KG1 (cell line): ENCODE measurements at places on chromosomes 13 and 19.

DNA sequence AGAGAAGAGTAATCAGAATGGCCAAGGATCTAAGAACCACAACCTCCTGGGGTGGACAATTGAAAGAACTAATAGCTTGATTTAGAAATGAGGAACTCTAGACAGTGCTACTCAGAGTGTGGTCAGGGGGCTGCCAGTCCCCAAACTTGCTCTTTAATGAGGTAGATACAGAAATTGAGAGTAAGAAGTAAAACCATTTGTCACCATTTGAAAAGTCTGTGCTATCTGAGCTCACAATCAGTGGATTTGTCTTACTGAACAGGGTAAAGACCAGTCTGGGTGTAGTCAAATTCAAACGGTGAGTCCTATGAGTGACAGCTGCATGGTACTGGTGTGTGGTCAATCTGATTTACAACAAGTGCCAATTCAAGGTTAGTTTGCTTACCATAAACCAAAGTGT lies 118.9 kb downstream of the KL start:
- DNase-seq: no peak

DNA sequence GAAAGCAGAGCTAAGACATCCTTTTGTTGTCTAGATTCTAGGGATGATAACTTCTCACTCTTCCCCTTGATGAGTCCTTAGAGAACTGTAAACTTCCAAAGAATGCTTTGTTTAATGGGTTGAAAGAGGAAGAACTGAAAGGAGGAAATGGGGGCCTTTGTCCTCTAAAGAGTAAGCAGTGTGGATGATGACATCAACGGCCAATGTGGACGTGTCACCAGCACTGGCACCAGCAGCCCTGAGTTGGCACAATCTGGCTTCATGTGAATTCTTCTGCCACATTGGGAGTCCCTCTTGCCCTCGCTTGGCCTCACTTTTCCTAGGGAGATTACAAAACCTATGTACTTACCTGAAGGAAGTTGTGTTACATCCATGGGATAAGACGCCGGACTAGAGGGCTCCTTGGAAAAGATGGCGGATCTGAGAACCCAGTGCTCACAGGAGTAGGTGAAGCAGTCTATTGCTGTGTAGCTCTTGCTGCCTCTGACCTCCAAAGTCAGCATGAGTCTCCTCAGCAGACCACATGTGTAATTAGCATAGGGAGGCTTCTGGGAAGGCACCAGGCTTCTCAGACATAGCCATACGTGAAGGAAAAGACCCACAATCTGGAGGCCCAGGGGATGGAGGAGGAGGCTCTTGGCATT lies 62.8 kb downstream of the RGCC start:
- DNase-seq: no peak

- DNase-seq: no peak
Observed at GRCh38 chr13:97653443-97654140, 219.6 kb downstream of the RAP2A start.

- no peak for DNase-seq
Observed at GRCh38 chr13:39822437-39822836, 167.0 kb downstream of the COG6 start.

- no peak for DNase-seq
Observed at GRCh38 chr19:18785179-18786124, 5.7 kb downstream of the COMP start.

- no peak for DNase-seq
Observed at GRCh38 chr13:97843189-97843588, 110.3 kb upstream of the IPO5 start.

DNA sequence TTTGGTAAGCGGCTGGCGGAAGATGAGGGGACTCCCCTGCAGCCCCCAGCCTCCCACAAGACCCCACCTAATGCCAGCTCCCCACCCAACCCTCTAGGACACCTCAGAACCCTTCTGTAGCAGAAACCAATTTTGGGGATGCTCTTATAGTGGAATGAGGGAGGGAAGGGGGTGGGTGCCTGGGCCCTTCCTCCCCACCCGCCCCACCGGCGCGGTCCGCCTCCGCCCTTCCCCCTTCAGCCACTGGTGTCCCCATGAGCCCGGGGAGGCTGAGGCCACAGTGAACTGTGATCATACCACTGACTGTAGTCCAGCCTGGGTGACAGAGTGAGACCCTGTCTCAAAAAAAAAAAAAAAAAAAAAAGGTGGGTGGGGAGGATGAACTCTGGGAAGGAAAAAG lies 16.2 kb downstream of the TLE6 start:
- DNase-seq: no peak

GRCh38 chr13:27339299-27339698 lies 68.7 kb downstream of the RASL11A start:
- DNase-seq: no peak

DNA sequence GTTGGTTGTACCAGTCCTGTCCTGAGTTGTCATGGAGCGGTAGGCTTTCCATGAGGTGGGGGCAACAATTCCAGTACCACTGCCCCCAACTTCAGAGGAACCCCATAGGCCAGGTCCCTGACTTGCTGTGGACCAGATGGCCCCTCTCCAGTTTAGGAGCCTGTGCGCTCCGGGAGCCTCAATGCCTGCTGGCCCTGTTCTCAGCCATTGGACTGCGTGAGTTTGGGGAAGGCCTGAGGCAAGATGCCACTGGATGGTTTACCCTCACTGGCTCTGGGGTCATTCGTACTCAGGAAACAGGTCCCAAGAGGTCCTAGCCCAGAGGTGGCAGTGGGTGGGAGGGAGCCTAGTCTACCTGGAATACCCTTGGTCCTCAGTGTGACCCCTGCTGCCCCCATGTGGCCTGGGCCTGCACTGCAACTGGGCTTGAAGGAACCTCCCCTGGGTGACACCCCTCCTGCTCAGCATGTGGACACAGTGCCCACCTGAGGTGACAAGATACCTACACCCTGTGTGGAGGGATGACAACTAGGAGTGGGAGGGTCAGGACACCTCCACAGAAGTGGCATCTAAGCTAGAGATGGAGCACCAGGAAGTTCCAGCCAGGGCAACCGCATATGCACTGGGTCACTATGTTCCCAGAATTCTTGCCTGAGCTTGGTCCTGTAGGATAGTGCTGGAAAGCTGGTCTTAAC lies 6.0 kb upstream of the PRR19 start:
- peak; percentile 31 for DNase-seq

DNA sequence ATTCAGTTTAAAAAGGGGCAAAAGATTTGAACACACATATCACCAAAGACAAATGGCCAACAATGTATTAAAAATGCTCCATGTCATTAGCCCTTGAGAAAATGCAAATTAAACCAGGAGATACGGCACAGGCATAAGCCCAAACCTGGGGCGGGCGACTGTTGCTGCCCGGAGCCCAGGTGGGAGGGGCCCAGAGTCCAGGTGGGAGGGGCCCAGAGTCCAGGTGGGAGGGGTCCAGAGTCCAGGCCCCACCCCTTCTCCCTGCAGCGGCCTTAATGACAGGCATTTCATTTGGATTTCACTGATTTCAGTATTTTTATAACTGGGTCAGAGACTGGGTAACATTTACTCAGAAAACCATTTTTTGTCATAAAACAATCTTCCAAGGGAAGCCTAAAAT lies 78.2 kb downstream of the RASA3 start:
- DNase-seq: no peak

DNA sequence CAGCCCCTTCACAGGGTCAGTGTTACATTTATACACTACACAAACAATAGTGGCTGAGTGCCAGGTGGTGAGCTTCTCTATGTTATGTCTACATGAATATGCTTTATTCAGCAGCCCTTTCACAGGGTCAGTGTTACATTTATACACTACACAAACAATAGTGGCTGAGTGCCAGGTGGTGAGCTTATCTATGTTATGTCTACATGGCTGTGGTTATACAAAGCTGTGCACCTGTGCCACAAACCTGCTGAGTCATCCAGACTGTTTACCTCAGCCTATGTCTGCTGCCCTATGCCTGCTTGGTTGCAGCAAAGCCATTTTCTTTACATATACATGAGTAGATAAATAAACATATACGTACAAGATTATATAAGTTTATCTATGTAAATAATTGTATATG lies 76.5 kb downstream of the ZNF726 start:
- DNase-seq: no peak

DNA sequence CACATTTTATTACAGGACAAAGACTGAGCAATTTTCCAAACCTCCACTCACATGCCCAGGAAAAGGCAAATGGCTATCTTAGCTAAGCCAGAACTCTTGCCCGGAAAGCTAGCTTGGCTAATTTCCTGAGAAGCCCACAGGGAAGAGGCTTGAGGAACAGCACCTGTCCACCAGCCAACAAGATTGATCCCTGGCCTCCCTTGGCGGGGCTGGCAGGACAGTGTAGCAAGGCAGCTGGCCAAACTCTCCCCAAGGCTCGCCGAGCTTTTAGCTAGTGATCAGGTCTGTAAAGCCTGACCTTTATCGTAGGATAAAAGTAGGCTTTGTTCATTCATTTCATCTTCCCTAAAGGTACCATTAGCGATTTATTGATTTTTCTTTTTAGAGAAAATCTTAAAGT lies 101.4 kb downstream of the UQCRFS1 start:
- no peak for DNase-seq

DNA sequence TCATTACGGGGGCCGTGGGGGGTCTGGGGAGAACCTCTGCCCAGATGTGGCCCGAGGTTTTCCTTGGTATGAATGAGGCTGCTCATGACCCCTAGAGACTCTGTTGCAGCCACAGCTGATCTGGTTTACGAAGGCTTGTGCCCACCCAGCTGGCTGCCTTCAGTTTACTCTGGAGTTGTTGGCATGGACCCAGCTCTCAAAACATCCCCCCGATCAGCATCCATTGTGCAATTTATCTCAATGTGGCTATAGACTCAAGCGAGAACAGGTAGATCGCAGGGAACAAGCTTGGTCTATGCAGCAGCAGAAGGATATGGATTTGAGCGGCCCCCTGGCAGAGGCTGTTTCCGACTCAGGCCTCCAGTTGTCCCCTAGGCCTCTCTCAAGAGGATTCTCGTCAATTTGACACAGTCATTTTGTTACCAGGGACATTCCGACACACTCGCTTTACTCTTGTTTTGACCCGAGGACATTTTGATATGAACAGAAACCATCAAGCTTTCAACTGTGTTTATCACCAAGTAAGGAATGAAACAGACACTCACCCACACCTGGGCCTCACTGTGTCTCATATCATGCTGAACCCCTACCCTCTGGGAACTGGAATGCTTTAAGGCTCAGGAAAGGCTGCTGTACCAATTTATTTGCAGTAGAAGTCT lies 161.5 kb downstream of the KATNAL1 start:
- no peak for DNase-seq

DNA sequence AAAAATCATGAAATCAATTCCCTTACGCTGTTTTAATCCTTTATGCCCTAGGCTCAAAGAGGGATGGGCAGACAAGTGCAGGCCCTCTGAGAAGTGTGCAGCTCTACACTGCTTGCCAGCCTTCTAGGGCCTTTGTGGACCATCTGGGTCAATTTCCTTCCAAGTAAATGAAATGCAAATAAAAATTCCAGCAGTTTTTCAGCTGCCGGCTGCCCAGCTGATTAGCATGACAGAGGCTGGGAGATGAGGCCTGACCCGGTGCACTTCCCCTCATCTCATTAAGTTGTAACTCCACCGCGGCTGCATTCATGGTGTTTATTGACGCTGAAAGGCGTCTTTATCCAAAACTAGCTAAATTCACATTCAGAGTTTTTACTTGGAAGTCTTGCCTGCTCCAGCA lies 47.5 kb upstream of the GSX1 start:
- no peak for DNase-seq

- DNase-seq: no peak
Observed at GRCh38 chr13:93881411-93881810, 598.1 kb downstream of the DCT start.

GRCh38 chr13:109955598-109955997 lies 169.2 kb upstream of the IRS2 start:
- no peak for DNase-seq

DNA sequence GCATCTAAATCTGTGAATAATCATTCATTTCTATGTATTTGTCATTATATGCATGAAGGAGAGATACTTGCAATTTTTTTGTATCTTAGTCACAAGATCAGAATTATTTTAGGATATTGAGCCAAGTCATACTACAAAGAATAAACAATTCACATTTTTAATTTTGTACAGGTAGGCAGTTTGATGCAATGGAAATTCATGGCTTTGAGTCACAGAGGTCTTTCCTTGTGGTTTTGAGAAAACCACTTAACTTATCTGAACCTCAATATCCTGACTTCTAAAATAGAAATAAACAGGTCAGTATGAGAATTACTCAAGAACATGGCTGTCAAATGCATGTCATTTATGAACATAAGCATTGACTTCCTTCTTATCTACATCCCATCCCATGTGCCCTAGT lies 221.4 kb upstream of the SLC10A2 start:
- no peak for DNase-seq

- no peak for DNase-seq
Observed at GRCh38 chr19:10113964-10114650, 2.6 kb downstream of the P2RY11 start.

DNA sequence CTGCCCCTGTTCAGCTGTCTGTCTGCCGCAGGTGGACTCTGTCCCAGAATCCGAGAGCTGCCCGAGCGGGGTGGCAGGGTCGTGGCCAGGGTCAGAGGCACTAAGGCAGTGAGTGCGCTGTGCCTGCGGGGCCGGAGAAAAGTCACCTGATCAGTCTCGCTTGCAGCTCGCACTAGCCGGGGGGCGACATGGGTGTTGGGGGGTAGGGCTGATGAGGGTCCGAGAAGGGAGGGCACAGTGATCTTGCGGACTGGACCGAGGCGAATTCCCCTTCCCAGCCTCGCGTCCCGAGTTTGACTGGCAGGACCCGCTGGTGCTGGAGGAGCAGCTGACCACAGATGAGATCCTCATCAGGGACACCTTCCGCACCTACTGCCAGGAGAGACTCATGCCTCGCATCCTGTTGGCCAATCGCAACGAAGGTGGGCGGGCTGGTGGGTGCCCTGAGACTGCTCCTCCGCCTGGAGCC lies 627 bp downstream of the GCDH start:
- no peak for DNase-seq

DNA sequence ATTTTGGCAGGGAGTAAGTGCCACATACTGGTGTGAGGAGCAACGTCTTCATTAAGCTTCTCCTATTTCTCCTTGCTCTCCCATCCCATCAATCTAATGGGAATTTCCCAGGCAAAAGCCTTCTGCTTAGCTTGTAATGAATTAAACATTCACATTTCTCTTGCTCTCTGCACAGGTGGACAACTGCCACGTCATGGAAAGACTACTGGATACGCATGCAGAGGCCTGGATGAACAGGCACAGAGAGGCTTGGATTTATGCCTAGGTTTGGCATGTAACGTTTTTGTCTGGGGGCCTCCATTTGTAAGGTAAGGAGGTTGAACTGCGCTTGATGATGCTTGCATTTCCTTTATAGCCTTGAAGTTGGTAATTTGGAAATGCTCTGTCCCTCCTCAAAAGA lies 374.8 kb downstream of the KLF12 start:
- DNase-seq: no peak

DNA sequence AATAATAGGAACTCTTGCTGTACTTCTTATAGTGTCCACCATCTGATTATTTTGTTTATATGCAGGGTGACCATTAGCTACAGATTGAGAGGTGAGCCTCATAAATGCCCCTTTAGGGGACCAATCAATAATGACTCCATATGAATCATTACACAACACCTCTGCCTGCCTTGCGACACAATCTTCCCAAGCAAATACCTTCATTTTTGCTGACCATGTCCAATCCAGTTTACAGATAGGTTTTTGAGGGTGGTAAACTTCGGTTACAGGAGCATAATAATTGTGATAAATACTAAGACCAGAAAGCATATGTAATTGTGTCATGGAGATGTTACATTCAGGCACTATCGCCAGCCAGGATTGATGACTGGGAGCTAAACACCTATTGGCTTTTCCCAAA lies 23.6 kb upstream of the IL17D start:
- DNase-seq: no peak
